Aorta (tissue), 5 donors: ENCODE measurements at places on chromosomes 5 and 9.

- H3K27ac ChIP-seq, result no peak overlapping the region
- H3K4me3 ChIP-seq, result no peak overlapping the region
- no peaks in the 10 kb centered on the region for H3K36me3 ChIP-seq
Observed at GRCh38 chr5:82522897-82523296, 244.7 kb upstream of the RPS23 start.

GRCh38 chr9:110095776-110096175, 112.2 kb downstream of the C9orf152 start:
- H3K36me3 ChIP-seq, result no peaks in the 10 kb centered on the region
- no peak overlapping the region for H3K4me3 ChIP-seq
- H3K27me3 ChIP-seq, result no peaks in the 10 kb centered on the region

GRCh38 chr5:177519463-177520235, 2.9 kb upstream of the DDX41 start:
- H3K27ac ChIP-seq, result no peak overlapping the region
- no peak overlapping the region for H3K4me3 ChIP-seq
- H3K4me1 ChIP-seq, result no peaks in the 10 kb centered on the region
- H3K36me3 ChIP-seq, result peaks cover 3% of the 10 kb centered on the region
- peak; percentile 23 for DNase-seq

DNA sequence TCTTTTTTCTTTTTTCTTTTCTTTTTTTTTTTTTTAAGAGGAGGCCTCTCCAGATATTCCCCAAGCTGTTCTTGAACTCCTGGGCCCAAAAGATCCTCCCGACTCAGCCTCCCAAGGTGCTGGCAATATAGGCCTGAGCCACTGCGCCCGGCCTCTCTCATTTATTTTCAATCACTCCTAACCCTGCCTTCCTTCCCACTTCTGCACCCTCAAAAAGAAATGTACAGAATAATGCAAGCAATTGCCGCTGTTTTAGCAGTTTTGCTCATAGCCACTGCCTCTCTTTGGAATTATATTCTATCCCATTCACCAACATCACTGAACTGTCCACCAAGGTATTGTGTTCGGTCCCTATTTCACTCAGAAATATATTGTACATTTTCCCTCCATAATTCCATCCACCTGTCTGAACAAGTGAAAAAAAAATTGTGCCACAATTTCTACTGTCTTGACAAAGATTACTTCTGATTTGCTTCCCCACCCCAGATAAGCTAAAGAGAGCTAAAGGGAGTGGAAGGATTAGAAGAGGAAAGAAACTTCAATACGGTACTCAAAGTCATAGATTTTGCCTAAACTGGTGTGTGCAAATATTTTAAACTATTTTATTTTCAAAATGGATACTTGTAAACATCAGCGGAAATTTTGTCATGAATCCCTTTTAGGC, 1.9 kb downstream of the FNBP1 start:
- no peak overlapping the region for H3K27ac ChIP-seq
- H3K27me3 ChIP-seq, result no peaks in the 10 kb centered on the region
- H3K4me1 ChIP-seq, result no peaks in the 10 kb centered on the region
- no peak overlapping the region for H3K4me3 ChIP-seq
- no peaks in the 10 kb centered on the region for H3K36me3 ChIP-seq
- no peak for DNase-seq

DNA sequence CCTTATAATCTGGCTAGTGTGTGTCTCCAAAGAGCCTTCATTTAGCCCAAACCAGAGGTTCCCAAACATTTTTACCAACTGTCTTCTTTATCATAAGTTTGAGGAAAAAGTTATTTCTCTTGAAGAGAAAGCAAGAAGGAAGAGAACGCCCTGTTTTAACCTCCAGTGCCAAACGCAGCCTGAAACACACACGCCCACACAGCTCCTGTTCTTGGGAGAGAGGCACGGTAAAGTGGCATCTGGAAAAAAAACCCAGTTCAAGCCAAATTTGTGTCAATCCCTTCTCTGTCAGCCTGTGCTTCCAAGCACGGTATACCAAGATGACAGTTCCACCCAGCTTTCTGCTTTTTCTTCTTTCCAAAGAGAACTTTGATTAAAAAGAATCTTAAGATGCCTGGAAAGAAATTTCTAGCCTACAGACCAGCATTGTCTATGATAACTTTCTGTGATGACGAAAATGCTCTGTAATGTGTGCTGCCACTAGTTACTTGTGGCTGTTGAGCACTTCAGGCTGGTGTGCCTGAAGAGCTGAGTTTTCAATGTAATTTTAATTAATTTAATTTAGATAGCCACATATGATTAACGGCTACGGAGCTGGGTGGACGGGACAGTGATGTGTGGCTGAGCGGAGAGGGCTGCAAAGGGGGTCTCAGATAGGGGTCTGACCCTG, 62.3 kb downstream of the ACER2 start:
- no peak overlapping the region for H3K4me3 ChIP-seq
- DNase-seq, result no peak
- H3K36me3 ChIP-seq, result no peaks in the 10 kb centered on the region
- no peaks in the 10 kb centered on the region for H3K27me3 ChIP-seq

- H3K36me3 ChIP-seq, result no peaks in the 10 kb centered on the region
- peak overlapping the region; percentile 61 for H3K4me3 ChIP-seq
- H3K27me3 ChIP-seq, result no peaks in the 10 kb centered on the region
- DNase-seq, result no peak
- peaks cover 2% of the 10 kb centered on the region for H3K4me1 ChIP-seq
Observed at GRCh38 chr9:33265211-33265865, 489 bp downstream of the CHMP5 start.

DNA sequence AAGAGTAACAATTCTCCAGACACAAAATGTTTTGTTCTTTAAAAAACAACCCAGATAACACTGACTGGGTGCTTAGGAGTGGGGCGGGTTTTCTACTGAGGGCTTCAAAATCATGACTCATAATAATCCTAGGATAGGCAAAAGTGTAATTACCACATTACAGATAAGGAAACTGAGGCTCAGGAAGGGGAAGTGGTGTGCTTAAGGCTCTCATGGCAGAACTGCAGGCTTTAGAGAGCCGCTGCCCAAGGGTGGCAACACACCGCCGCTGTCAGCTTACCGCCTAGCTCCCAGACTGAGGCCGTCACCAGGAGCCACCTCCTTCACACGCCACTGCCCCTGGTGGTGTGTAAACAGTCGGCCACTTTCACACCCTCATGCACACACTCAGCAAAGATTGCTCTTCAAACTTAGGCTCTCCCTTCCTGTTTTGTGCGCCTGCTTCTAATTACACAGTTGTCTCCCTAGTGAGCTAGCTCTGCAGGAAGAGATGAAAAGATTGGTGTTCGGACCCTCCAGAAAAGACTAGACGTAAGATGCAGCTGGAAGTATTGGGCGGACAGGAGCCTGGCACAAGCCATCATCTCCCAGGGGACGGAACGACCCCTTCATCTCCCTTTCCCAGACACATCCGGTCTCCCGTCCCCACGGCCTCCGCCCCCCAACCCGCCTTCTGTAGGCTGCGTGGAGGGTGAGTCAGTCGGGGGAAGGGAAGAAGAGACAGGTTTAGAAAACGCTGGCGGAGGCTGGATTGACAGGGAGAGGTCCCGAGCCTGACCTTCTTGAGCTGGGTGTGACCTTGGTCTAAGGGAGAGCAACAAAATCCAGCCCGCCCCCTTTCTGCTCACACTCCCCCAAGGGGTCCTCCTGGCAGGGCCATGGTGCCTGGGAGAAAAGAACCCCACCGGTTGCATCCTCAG, 162.7 kb downstream of the SYK start:
- peak overlapping the region; percentile 93 for H3K27ac ChIP-seq
- H3K36me3 ChIP-seq, result no peaks in the 10 kb centered on the region
- H3K4me1 ChIP-seq, result peaks cover 3% of the 10 kb centered on the region
- peak overlapping the region; percentile 4 for H3K4me3 ChIP-seq
- H3K27me3 ChIP-seq, result no peaks in the 10 kb centered on the region
- DNase-seq, result peak; percentile 83

DNA sequence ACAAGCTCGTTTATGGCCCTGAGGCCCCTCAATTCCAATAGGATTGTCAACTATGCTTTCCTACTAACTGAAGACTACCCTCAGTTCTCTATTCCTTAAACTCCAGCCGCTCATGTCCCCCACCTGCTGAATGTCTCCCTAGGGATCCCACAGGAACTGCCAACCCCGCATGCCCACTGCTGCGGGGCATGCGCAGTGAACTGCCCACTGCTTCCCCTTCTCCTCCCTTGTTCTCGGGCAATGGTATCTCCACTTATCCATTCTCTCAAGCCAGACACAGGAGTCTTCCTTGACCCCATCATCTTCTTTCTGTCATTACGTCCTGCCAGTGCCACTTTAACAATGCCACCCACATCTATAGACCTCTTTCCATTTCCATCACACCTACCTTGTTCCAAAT, 90.0 kb downstream of the FGF18 start:
- no peak overlapping the region for H3K27ac ChIP-seq
- H3K4me1 ChIP-seq, result no peaks in the 10 kb centered on the region
- H3K36me3 ChIP-seq, result no peaks in the 10 kb centered on the region
- H3K27me3 ChIP-seq, result no peaks in the 10 kb centered on the region
- H3K4me3 ChIP-seq, result no peak overlapping the region

GRCh38 chr5:143416411-143416810, 12.9 kb upstream of the NR3C1 start:
- no peak for DNase-seq
- H3K4me3 ChIP-seq, result no peak overlapping the region
- no peaks in the 10 kb centered on the region for H3K36me3 ChIP-seq
- H3K27ac ChIP-seq, result no peak overlapping the region
- H3K27me3 ChIP-seq, result no peaks in the 10 kb centered on the region
- no peaks in the 10 kb centered on the region for H3K4me1 ChIP-seq

DNA sequence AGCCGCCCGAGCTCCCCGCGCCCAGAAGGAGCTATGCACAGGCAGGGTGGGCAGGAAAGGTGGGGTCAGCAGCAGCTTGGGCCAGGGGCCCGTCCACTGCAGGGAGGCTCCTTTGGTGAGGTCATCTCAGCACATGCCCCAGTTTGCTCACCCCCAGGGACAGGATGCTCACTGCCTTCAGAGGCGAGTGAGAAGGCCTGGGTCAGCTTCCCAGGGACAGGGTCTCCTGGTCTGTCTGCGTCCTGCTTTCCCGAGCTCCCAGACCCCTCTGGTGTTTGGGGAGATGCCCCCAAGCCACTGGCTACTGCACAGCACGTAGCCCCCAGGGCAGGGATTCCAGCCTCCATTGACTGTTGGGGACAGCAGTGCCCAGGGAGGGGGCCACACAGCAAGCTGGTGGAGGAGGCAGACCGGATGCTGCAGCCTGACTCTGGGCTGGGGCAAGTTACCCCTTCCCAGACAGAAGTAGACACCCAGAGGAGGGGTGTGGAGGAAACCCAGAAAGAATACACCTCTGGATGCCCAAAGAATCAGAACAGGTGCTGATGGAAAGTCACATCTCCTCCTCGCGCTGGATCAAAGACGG, 581 bp upstream of the SARDH start:
- H3K4me3 ChIP-seq, result no peak overlapping the region
- no peaks in the 10 kb centered on the region for H3K4me1 ChIP-seq
- peak; percentile 49 for DNase-seq
- no peaks in the 10 kb centered on the region for H3K36me3 ChIP-seq
- H3K27me3 ChIP-seq, result no peaks in the 10 kb centered on the region
- H3K27ac ChIP-seq, result no peak overlapping the region

GRCh38 chr9:107270082-107270481, 13.0 kb upstream of the RAD23B start:
- DNase-seq, result no peak
- no peak overlapping the region for H3K4me3 ChIP-seq
- no peaks in the 10 kb centered on the region for H3K36me3 ChIP-seq
- H3K27me3 ChIP-seq, result no peaks in the 10 kb centered on the region
- H3K4me1 ChIP-seq, result no peaks in the 10 kb centered on the region
- H3K27ac ChIP-seq, result no peak overlapping the region

DNA sequence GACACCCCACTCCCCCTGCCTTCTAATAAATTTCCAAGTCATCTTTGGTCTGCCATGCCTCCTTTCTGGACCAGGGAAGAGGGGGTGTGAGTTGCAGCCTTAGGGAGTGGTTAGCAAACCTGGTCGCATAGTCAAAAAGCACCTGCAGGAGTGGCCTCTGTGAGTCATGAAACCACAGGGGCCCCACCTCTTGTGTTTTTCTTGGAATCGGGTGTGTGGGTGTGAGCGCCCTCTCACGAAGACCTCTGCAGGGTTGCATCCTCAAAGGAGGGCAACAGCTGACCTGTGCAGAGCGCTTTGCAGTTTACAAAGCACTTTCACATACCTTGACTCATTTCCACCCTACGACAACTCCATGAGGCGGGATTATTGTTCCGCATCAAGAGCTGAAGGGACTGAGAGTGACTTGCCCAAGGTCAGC, 36.8 kb upstream of the TEX48 start:
- no peak for DNase-seq
- no peaks in the 10 kb centered on the region for H3K4me1 ChIP-seq

GRCh38 chr9:138067613-138068367, 190.2 kb downstream of the CACNA1B start:
- no peak overlapping the region for H3K27ac ChIP-seq
- H3K4me1 ChIP-seq, result no peaks in the 10 kb centered on the region
- no peak for DNase-seq
- H3K4me3 ChIP-seq, result no peak overlapping the region
- H3K27me3 ChIP-seq, result no peaks in the 10 kb centered on the region

- H3K27me3 ChIP-seq, result no peaks in the 10 kb centered on the region
- H3K36me3 ChIP-seq, result no peaks in the 10 kb centered on the region
- no peak for DNase-seq
- H3K27ac ChIP-seq, result no peak overlapping the region
- no peak overlapping the region for H3K4me3 ChIP-seq
- no peaks in the 10 kb centered on the region for H3K4me1 ChIP-seq
Observed at GRCh38 chr5:22910523-22910922, 57.4 kb upstream of the CDH12 start.

DNA sequence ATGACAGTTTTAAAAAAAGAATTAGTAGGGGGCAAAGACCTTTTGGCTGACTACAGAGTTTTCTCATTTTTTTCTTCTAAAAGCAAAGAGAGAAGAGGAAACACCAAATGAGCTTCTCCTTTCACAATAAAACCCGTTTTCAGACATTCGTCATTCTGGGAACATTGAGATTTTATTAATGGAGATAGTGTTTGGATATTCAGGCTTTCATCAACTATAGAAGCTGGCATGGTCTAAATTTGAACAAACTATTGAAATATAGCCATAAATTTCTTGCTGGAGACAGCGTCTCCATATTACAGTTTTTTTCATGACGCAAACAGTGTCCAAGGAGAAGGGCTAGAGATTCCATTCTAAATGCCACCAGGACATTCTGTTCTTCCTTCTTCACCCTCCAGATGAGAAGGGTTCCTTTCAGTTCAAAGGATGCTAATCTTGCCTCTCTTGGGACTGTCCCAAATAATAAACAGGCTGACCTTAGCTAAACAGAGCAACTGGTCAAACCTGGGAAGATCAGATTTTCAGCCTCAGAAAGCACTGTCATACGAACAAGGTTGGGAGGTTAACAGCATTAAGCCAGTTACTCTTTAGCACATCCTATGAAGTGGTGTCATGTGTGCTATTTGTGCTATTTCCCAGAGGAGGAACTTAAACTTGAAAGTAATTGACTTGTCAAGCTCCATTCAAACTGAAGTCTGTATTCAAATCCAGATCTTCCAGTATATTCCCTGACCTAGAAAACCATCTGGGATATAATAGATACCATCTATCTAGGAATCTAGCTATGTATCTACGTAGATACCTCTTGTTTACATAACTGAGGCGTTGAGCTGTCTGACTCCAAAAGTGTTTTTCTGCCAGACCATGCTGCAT, 125.6 kb downstream of the LPAR1 start:
- no peak overlapping the region for H3K4me3 ChIP-seq
- peaks cover 9% of the 10 kb centered on the region for H3K4me1 ChIP-seq
- peak overlapping the region; percentile 28 for H3K27ac ChIP-seq
- no peaks in the 10 kb centered on the region for H3K27me3 ChIP-seq
- no peaks in the 10 kb centered on the region for H3K36me3 ChIP-seq
